ENCODE measurements at places on chromosomes 5 and 9. TPM values are rescaled to one million over a fixed set of nuclear protein-coding genes. Genes with fewer than 3 reads are reported as not detected.

DNA sequence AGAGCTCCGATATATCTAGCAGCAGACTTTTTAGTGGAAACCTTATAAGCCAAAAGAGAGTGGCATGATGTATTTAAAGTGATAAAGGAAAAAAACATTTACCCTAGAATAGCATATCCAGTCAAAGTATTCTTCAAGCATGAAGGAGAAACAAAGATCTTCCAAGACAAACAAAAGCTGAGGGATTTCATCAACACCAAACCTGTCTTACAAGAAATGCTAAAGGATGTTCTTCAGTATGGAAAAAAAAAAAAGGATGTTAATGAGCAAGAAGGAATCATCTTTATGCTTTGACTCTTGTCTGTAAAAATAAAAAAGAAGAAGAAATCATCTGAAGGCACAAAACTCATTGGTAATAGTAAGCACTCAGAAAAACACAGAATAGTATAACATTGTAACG, 338.2 kb downstream of the TLE1 start:
- no peak overlapping the region for H3K4me3 ChIP-seq
- no peaks in the 10 kb centered on the region for H3K27me3 ChIP-seq
- no peaks in the 10 kb centered on the region for H3K36me3 ChIP-seq

DNA sequence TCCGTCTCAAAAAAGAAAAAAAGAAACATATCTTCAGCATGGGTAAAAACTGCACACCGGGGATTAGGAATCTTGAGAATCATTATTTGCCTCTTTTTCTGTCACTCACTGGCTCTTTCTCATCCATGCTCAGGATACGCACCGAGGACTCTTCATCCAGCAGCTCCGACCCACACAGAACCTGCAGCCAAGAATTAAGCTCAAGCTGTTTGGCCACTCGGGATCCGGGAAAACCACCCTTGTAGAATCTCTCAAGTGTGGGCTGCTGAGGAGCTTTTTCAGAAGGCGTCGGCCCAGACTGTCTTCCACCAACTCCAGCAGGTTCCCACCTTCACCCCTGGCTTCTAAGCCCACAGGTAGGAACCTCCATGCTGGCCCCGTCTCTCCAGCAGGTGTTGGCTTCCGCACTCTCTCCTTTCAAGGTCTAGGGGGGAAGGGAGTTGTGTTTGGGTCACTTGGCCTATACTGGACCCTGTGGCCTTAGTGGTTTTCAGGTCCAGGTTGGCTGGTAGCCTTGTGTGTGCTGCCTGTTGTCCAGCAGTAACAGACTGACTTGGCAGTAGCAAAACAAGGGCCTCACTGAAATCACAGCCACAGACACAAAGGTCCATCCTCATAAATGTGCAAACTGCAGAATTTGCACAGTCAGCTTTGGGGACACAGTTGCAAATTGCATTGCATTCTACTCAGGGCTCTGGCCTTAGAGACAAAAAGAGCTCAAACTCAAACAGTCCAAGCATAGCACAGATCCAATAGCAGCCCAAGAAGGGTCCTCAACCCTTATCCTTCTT, 44.5 kb upstream of the CTSL start:
- H3K36me3 ChIP-seq = peaks cover 26% of the 10 kb centered on the region
- no peak for DNase-seq
- no peak overlapping the region for H3K27ac ChIP-seq
- peaks cover 6% of the 10 kb centered on the region for H3K4me1 ChIP-seq

GRCh38 chr5:116289276-116289675, 204.5 kb downstream of the COMMD10 start:
- no peaks in the 10 kb centered on the region for H3K27me3 ChIP-seq
- peak; percentile 3 for DNase-seq
- H3K36me3 ChIP-seq = no peaks in the 10 kb centered on the region
- H3K4me3 ChIP-seq = no peak overlapping the region

- no peaks in the 10 kb centered on the region for H3K36me3 ChIP-seq
- no peaks in the 10 kb centered on the region for H3K27me3 ChIP-seq
- H3K4me3 ChIP-seq = no peak overlapping the region
- H3K27ac ChIP-seq = peak overlapping the region; percentile 54
- DNase-seq = no peak
- peaks cover 29% of the 10 kb centered on the region for H3K4me1 ChIP-seq
Measured at GRCh38 chr9:128153060-128153946, 4.0 kb downstream of the LCN2 start.

- H3K36me3 ChIP-seq = peaks cover 6% of the 10 kb centered on the region
- H3K4me3 ChIP-seq = no peak overlapping the region
- no peak overlapping the region for H3K27ac ChIP-seq
Measured at GRCh38 chr5:160188141-160189015, 40.9 kb upstream of the FABP6 start.

- DNase-seq = no peak
- H3K36me3 ChIP-seq = peaks cover 74% of the 10 kb centered on the region
- no peaks in the 10 kb centered on the region for H3K4me1 ChIP-seq
- H3K27ac ChIP-seq = no peak overlapping the region
Measured at GRCh38 chr9:137797206-137798120, 80.1 kb upstream of the CACNA1B start.

DNA sequence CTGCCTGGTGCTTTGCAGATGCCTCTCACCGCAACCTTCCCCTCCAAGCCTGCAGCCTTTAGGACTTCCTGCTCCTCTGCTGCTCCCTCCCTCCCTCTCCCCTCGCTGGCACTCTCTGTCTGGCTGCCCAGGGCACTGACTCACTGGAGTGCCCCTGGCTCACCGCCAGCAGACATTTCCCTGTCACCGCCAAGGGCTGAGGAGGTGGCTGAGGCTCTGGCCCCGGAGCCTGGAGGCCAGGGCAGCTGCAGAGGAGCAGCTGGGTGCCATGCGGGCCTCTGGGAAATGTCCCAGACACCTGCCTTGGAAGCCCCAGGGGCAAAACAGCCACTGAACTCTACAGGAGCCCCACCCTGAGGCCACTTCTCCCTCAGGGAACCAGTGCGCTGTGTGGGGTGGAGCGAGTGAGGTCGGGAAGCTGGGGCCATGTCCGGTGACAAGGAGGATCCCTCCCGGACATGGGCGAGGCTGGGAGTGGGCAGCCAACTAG, 53.4 kb downstream of the TENT4A start:
- H3K27ac ChIP-seq = peak overlapping the region; percentile 39
- no peaks in the 10 kb centered on the region for H3K36me3 ChIP-seq
- H3K4me3 ChIP-seq = peak overlapping the region; percentile 65
- DNase-seq = peak; percentile 96

- H3K36me3 ChIP-seq = peaks cover 6% of the 10 kb centered on the region
- no peak for DNase-seq
- no peak overlapping the region for H3K4me3 ChIP-seq
- H3K4me1 ChIP-seq = no peaks in the 10 kb centered on the region
- H3K27ac ChIP-seq = no peak overlapping the region
- H3K27me3 ChIP-seq = no peaks in the 10 kb centered on the region
Measured at GRCh38 chr5:21142791-21143190, 1154.8 kb upstream of the CDH18 start.

GRCh38 chr5:151897020-151897552, 27.6 kb downstream of the GLRA1 start:
- H3K36me3 ChIP-seq = no peaks in the 10 kb centered on the region
- peak overlapping the region; percentile 68 for H3K27ac ChIP-seq
- H3K27me3 ChIP-seq = no peaks in the 10 kb centered on the region
- H3K4me3 ChIP-seq = peak overlapping the region; percentile 30
- DNase-seq = no peak

GRCh38 chr5:142671266-142671665, 14.6 kb downstream of the FGF1 start:
- H3K4me3 ChIP-seq = no peak overlapping the region
- peaks cover 10% of the 10 kb centered on the region for H3K4me1 ChIP-seq
- DNase-seq = no peak
- no peaks in the 10 kb centered on the region for H3K36me3 ChIP-seq
- H3K27ac ChIP-seq = no peak overlapping the region

GRCh38 chr9:26675035-26675434, 217.6 kb downstream of the CAAP1 start:
- DNase-seq = no peak
- H3K4me1 ChIP-seq = no peaks in the 10 kb centered on the region
- no peak overlapping the region for H3K4me3 ChIP-seq
- H3K27me3 ChIP-seq = peaks cover 29% of the 10 kb centered on the region
- H3K36me3 ChIP-seq = no peaks in the 10 kb centered on the region

DNA sequence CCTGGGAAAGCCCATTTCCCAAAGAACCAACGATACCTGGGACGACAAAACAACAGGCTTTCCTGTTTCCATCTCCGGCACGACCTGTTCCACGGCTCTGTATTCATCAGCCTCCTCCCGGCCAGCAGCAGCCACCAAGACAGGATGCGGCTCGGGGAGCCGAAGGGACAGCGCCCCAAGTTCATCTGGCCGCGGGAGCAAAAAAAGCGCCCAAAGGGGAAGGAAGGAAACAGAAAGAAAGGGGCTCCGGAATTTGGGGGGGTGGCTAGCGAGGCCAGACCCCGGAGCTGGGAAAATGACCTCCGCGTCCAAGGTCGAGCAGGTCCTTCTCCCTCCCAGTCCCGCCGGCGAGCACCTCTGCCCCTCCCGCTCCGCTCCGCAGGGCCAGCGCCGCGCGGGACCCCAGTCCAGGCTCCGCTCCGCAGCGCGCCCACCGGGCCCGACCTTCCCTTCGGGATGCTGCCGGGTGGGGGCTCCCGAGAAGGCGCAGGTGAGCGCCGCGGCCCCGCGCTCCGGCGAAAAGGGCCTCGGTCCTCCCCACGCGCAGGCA, 608 bp downstream of the ELOVL7 start:
- H3K27ac ChIP-seq = peak overlapping the region; percentile 75
- H3K36me3 ChIP-seq = no peaks in the 10 kb centered on the region
- peaks cover 18% of the 10 kb centered on the region for H3K4me1 ChIP-seq
- H3K27me3 ChIP-seq = no peaks in the 10 kb centered on the region

GRCh38 chr9:21744841-21745240, 57.6 kb upstream of the MTAP start:
- no peaks in the 10 kb centered on the region for H3K27me3 ChIP-seq
- no peaks in the 10 kb centered on the region for H3K36me3 ChIP-seq

GRCh38 chr5:97106216-97106581, 36.2 kb downstream of the LIX1 start:
- H3K4me3 ChIP-seq = no peak overlapping the region
- H3K4me1 ChIP-seq = no peaks in the 10 kb centered on the region
- H3K36me3 ChIP-seq = no peaks in the 10 kb centered on the region
- no peaks in the 10 kb centered on the region for H3K27me3 ChIP-seq
- no peak overlapping the region for H3K27ac ChIP-seq
- DNase-seq = no peak

GRCh38 chr5:108720391-108720790, 27.3 kb upstream of the FER start:
- no peak overlapping the region for H3K4me3 ChIP-seq
- no peaks in the 10 kb centered on the region for H3K36me3 ChIP-seq
- H3K27ac ChIP-seq = no peak overlapping the region
- peak; percentile 36 for DNase-seq
- H3K27me3 ChIP-seq = no peaks in the 10 kb centered on the region
- H3K4me1 ChIP-seq = peaks cover 5% of the 10 kb centered on the region

DNA sequence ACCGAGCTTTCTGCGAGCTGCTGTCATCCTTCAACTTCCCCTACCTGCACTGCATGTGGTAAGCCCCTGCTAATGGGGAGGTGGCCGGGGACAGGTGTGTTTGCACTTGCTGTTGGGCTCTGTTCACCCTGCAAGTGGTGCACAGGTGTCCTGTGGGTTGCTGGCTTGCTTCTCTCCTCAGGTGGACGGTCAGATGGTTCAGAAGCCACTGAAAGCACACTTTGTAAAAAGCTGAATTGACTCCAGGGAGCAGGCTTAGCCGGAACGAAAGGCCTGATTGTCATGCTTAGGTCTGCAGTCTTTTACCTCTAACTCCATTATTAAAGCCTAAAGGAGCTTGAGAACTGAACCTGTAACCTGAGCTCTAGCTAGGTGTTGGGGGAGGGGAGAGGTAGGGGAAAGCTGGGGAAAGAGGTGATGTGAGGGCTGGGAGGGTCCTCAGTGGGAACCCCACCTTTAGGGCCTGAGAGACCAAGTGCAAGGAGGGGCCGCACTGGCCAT, 37.6 kb downstream of the ACER2 start:
- no peaks in the 10 kb centered on the region for H3K4me1 ChIP-seq
- peaks cover 13% of the 10 kb centered on the region for H3K36me3 ChIP-seq
- no peaks in the 10 kb centered on the region for H3K27me3 ChIP-seq

DNA sequence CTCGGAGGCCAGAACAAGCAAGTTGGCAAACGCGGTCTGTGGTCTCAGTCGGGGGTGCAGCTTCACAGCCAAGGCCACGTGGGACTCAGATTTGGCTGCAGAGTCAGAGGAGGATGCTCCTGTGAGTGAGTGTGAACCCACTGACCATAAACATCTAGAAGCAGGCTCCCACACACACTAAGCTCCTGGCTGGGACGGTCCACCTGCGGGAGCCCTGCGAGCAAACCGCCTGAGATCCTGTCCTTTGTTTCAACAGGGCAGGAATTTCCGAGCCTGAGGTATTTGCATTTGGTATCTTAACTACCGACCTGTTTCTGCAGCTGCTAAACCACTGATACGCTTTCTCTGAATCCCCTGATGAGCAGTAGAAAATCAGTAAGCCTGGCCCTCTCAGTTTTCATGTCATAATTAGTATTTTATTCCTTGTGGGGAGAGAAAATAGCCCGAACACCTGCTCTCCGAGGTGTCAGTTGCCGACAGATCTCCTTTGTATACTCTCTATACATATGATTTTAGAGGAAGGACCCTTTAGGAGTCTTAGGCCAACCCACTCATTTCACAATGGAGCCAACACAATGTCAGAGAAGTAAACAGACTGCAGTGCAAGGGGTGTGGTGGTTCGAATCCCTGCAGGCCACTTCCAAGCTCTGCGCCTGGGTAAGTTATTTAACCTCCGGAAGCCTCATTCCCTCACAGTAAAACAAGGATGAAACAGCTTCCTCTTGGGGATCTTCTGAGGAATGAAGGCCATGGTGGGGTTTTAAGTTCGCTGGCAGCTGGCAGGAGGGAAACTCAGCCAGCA, 40.9 kb upstream of the PWWP2A start:
- no peak overlapping the region for H3K4me3 ChIP-seq
- H3K36me3 ChIP-seq = no peaks in the 10 kb centered on the region
- H3K4me1 ChIP-seq = peaks cover 13% of the 10 kb centered on the region
- DNase-seq = no peak
- no peak overlapping the region for H3K27ac ChIP-seq

DNA sequence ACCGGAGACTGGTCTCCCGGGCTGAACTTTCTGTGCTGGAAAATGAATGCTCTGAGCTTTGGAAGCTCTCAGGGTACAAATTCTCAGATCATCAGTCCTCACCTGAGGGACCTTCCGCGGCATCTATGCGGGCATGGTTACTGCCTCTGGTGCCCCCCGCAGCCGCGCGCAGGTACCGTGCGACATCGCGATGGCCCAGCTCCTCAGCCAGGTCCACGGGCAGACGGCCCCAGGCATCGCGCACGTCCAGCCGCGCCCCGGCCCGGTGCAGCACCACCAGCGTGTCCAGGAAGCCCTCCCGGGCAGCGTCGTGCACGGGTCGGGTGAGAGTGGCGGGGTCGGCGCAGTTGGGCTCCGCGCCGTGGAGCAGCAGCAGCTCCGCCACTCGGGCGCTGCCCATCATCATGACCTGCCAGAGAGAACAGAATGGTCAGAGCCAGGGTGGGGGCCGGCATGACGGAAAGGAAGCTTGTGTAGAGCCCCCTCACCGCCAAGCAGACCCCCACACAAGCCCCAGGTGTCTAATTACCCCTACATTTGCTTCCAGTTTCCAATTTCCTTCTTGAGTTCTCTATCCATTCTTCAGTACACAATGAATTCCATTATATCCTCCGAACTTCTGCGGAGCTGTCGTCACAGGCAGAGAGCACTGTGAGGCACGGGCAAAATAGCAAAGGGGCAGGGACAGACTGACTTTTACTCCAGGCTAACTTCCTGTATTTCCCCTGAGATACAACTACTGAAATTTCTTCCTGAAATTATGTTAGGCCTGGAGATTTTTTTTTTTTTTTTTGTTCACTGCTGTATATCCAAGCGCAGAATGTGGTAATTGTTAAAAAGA, 23.2 kb downstream of the CDKN2A start:
- H3K36me3 ChIP-seq = no peaks in the 10 kb centered on the region
- no peak overlapping the region for H3K27ac ChIP-seq
- H3K4me1 ChIP-seq = no peaks in the 10 kb centered on the region
- H3K4me3 ChIP-seq = no peak overlapping the region

The KCNMB1 gene
- not detected for total RNA-seq

The DBN1 gene
- total RNA-seq = 149 TPM

The TXNDC8 gene
- total RNA-seq = not detected
